ENCODE measurements at places on chromosomes 16 and 17. TPM values are rescaled to one million over a fixed set of nuclear protein-coding genes. Genes with fewer than 3 reads are reported as not detected.
A peak's percentile ranks its signal among the peaks of the same experiment; 100 is the strongest.

DNA sequence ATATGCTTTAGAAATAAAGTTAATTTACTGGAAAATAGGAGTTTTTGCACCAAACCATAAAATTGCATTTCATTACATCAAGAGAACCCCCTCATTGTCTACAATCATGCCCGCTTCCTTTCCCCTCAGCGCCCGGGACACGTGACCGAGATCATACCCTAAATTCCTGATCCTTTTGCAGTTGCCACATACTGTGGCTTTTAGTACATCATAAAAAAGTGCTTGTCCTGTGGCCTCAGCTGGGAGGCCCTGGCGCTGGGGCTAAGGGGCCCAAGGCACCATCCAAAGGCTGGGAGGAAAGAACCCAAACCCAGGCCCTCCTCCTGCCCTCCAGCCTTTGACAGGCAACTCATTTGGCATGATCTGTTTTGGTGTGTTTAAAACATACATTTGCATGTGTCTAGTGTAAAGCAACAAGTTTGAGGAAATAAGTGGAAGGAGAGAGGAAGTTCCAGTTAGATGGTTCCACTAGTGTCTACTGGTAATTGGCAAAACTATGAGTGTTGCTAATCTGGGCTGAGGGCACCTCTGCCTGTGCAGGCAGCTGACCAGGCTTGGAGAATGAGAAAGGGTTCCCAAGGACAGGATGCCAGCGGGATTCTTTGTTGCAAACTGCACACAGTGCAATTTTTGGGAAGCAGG is 6.0 kb downstream of the CDK5R1 start:
- DNase-seq = no peak

DNA sequence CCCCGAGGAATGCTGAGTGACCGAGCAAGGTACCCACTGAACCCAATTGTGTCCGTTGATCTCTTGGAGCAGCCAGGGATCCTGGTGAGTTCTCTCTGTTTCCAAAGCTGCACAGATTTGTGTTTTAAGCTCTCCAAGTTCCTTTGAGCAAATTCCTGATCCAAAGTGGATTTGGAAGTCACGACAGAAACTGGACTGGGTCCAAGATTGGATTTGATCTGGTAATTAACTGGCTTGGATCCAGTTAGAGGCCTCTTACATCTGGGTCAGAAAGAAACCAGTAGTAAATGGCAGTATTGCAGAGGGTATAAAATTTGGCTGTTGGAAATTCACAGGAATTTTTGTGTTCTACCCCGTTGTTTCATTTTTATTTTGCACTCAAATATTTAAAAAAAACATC is 119.5 kb downstream of the PMP22 start:
- no peak for DNase-seq

- no peak for DNase-seq
These were observed 6.9 kb upstream of the EIF1 start for GRCh38 chr17:41681776-41682175.

DNA sequence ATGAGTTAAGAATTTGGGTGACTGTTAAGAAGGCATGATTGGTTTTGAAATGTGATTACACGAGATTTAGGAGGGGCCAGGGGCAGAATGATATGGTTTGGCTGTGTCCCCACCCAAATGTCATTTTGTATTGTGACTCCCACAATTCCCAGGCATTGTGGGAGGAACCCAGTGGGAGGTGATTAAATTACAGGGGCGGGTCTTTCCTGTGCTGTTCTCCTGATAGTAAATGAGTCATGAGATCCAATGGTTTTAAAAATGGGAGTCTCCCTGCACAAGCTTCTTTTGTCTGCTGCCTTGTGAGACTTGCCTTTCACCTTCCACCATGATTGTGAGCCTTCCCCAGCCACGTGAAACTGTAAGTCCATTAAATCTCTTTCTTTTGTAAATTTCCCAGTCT is 34.6 kb downstream of the TMEM100 start:
- no peak for DNase-seq

GRCh38 chr17:38577244-38577643 is 28.5 kb downstream of the SRCIN1 start:
- no peak for DNase-seq

GRCh38 chr16:89191033-89191900 is 9.1 kb downstream of the SLC22A31 start:
- DNase-seq = no peak

GRCh38 chr16:12907670-12908233 is 6.4 kb downstream of the SHISA9 start:
- DNase-seq = peak; percentile 23

- peak; percentile 97 for DNase-seq
These were observed 36.1 kb downstream of the HIC1 start for GRCh38 chr17:2090804-2091534.

DNA sequence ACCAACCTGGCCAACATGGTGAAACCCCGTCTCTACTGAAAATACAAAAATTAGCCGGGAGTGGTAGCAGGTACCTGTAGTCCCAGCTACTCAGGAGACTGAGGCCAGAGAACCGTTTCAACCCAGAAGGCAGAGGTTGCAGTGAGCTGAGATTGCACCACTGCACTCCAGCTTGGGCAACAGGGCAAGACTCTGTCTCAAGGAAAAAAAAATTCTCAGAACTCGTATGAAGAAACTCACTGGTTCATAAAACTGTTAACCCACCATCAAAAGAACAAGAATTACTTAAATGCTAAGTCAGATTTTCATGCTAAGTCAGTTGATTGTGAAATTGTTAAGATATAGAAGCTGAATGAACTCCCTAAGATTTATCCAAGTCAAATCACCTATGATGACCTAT is 31.3 kb downstream of the SLC39A11 start:
- no peak for DNase-seq

GRCh38 chr16:62190426-62190825 is 154.2 kb upstream of the CDH8 start:
- DNase-seq = peak; percentile 36

DNA sequence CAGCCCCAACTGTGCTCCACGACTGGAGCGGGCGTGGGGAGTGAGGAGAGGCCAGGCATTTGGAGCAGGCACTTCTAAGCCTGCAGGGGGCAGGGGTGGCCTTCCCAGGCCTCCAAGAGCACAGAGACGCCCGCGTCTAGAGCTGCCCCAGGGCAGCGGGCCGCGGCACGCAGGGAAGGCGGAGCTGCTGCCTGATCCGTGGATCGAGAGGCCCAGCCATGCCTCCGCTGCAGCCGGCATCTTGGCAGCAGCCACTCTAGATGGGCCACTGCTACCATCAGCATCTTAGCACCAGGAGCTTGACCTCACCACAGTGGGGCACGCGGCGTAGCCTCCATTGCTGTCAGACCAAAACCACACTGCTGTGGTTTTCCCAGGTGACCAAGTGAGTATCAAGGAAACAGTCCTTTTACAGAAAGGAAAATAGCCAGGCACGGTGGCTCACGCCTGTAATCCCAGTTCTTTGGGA is 20.4 kb upstream of the WDR45B start:
- DNase-seq = peak; percentile 90

- DNase-seq = no peak
These were observed 16.5 kb downstream of the PITPNM3 start for GRCh38 chr17:6539871-6540270.

DNA sequence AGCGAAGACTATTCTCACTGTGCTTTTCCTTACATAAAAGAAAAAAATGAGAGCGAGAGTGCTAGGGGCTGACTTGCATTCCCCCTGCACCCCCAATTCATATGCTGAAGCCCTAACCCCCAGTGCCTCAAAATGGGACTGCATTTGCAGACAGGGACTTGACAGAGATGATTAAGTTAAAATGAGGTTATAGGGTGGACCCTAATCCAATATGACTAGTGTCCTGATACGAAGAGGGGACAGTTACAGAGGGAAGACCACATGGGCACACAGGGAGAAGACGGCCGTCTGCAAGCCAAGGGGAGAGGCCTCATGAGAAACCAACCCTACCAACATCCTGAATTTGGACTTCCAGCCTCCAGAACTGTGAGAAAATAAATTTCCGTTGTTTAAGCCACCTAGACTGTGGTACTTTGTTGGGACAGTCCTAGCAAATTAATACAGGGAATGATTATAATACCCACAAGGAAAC is 1.6 kb upstream of the TMEM220 start:
- no peak for DNase-seq

GRCh38 chr17:45794840-45795239 is 10.7 kb downstream of the CRHR1 start:
- peak; percentile 29 for DNase-seq

DNA sequence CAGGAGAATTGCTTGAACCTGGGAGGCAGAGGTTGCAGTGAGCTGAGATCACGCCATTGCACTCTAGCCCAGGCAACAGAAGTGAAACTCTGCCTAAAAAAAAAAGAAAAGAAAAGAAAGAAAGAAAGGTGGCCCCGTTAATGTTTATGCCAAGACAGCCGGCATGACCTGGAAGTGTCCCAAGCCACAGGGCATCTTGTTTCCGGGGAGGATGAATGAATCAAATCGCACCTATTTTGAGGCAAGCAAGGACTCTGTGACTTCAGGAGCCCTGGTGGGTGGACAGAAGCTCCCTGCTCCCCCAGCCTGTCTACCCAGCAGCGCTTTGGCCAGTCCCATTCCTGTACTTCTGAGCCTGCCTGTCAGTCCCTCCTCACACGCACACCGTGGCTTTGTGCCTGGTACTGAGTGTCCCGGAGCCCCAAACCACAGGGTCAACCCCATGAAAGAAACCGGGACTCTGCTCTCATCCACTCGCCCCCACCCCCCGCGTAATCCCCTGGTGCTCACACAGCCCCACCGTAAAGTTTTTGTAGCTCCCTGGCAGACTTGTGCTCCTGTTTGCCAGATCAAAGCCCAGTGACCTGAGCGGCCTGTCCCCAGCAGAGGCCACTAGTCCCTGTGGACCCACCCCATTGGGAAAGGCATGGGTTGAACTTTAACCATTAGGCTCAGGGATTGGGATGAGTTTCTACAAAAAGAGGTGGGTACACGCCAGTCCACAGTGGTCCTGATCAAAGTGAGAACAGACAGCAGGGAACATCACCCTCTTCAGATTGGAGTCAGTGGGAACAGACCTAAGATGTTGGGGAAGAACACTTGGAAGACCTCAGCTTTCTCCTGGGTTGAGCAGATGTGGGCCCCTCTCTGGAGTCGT is 19.3 kb downstream of the CD2BP2 start:
- DNase-seq = peak; percentile 53

DNA sequence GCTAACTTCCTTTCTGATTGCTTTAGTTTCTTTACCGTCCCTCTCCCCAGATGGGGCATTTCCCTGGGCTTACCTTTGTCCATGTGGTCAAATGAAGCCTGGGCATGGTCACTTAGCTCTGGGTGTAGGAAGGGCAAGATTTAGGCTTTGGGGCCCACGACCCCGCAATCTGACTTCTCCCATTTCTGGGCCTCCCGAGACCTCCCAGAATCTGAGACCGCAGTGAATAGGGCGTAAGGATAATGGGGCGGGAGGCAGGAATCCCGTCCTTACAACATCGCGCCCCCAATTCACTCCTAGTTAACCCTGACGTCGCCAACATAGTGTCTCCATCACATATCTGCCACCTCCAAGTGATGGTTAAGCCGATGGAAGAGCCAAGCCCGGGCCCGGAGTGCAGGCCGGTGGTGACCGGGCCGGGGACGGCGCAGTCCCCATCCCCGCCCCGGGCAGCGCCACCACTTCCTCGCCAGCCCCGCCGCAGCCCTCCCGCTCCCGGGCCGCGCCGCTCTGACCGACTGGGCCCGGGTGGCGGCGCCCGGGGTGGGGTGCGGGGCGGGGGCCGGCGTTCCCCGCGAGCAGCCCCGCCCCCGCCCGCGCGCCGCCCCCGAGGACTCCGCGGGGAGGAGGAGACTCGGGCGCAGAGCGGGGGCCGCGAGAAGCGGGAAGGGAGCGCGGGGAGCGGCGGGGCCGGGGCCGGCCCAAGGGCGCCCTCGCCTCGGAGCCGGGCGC is at the start of gene RHBDL3:
Gene RHBDL3 (plus strand): TSS at position 641 of the 732 bp plus-strand sequence. CDS start 358 bp downstream, outside the sequence.
- peak; percentile 39 for DNase-seq

- no peak for DNase-seq
These were observed 31.5 kb upstream of the IRX6 start for GRCh38 chr16:55292491-55292890.

- DNase-seq = no peak
These were observed 88.2 kb downstream of the TBC1D16 start for GRCh38 chr17:79947351-79948031.

DNA sequence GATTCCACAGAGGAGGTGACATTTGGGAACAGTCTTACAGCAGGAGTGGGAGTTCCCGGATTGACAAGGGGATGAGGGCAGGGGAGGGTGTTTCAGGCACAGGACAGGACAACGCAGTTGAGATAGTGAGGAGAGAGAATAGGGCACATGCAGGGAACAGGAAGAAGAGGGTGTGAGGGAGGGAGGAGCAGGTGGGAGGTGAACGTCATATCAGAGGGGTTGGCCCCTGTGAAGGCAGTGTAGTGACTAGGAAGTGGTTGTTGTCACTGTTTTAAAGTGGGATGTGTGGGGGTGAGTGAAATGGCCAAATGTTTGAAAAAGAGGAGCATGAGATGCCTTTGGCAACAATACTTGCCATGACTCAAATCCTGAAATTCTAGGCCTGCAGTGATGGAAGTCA is 12.2 kb downstream of the PRKCB start:
- DNase-seq = no peak

- DNase-seq = no peak
These were observed 248.9 kb downstream of the SLC39A11 start for GRCh38 chr17:72843591-72843990.

DNA sequence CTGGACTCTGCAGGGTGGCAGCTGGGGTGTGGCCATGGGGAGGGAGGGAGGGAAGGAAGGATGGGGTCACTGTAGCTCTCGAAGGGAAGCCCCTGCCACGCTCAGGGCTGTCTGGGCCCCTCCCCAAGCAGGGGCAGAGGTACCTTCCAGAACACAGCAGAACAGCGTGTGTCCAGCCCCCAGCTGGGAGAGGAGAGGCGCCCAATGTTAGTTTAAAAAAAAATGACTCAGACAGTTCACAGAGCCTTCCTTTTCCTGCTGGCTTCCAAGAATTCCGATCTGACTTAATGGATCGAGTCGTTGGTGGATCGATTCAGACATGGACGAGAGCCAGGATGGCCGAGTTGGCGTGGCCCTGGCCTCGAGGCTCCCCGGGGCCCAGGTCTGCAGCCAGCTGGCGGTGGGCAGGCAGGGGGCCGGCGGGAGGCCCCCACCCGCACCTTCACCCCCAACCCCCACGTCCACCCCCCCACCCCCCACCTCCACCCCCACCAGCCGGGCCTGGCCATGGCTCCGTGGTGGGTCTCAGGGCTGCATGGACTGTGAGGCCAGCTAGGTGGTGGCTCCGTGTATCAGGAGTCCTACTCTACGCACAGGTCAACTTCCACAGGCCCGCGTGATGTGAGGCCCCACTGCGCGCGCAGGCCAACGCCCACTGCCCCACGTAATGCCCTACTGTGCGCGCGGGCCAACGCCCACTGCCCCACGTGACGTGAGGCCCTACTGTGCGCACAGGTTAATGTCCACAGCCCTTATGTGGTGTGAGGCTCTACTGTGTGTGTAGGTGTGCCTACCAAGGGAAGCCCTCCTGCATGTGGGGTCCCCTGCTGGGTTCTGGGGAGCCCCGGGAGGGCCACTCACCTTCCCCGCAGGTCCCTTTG is 21.8 kb downstream of the CACNA1H start:
- peak; percentile 30 for DNase-seq

KRT27 gene
- total RNA-seq = not detected

CDH3 gene
- total RNA-seq = not detected

ABCA10 gene
- total RNA-seq = 0.11 TPM

COG4 gene
- total RNA-seq = 66.4 TPM

P3H4 gene
- total RNA-seq = 116 TPM

PLA2G10 gene
- total RNA-seq = not detected

SCARF1 gene
- not detected for total RNA-seq

ASGR1 gene
- total RNA-seq = not detected

PLCD3 gene
- total RNA-seq = 30.2 TPM

CTRB1 gene
- not detected for total RNA-seq

Data from GM23248 (cell line).